Activated T-cell treated with anti-CD3 and anti-CD28 coated beads, Interleukin-2, amount 50 U/mL, for 24 hours (primary cell): ENCODE measurements at places on chromosomes 3 and 15.

- H3K36me3 ChIP-seq = no peaks in the 10 kb centered on the region
- H3K4me3 ChIP-seq = no peak overlapping the region
- H3K27me3 ChIP-seq = no peaks in the 10 kb centered on the region
- H3K27ac ChIP-seq = no peak overlapping the region
- no peaks in the 10 kb centered on the region for H3K4me1 ChIP-seq
These were observed 384.8 kb downstream of the MECOM start for GRCh38 chr3:169278667-169279066.

- no peak for DNase-seq
- no peak overlapping the region for H3K27ac ChIP-seq
- H3K4me3 ChIP-seq = no peak overlapping the region
- H3K36me3 ChIP-seq = no peaks in the 10 kb centered on the region
- H3K27me3 ChIP-seq = no peaks in the 10 kb centered on the region
- H3K4me1 ChIP-seq = no peaks in the 10 kb centered on the region
These were observed 395.5 kb upstream of the KCNMB2 start for GRCh38 chr3:178140531-178141304.

- no peaks in the 10 kb centered on the region for H3K27me3 ChIP-seq
- H3K4me3 ChIP-seq = no peak overlapping the region
- peak; percentile 15 for DNase-seq
- peaks cover 5% of the 10 kb centered on the region for H3K36me3 ChIP-seq
- peaks cover 39% of the 10 kb centered on the region for H3K4me1 ChIP-seq
These were observed 143.3 kb downstream of the KLF13 start for GRCh38 chr15:31469786-31470525.

- no peak for DNase-seq
- H3K4me3 ChIP-seq = no peak overlapping the region
- no peaks in the 10 kb centered on the region for H3K36me3 ChIP-seq
- no peaks in the 10 kb centered on the region for H3K4me1 ChIP-seq
- H3K27ac ChIP-seq = no peak overlapping the region
These were observed 57.8 kb upstream of the ETV5 start for GRCh38 chr3:186166491-186167288.

GRCh38 chr3:70231266-70231701, 81.2 kb downstream of the MDFIC2 start:
- no peaks in the 10 kb centered on the region for H3K36me3 ChIP-seq
- DNase-seq = no peak
- no peaks in the 10 kb centered on the region for H3K4me1 ChIP-seq
- H3K27ac ChIP-seq = no peak overlapping the region

GRCh38 chr3:141080431-141080830, 29.3 kb downstream of the SPSB4 start:
- peaks cover 9% of the 10 kb centered on the region for H3K4me1 ChIP-seq
- H3K36me3 ChIP-seq = no peaks in the 10 kb centered on the region
- no peak overlapping the region for H3K4me3 ChIP-seq
- H3K27me3 ChIP-seq = peaks cover 5% of the 10 kb centered on the region

- no peak for DNase-seq
- peaks cover 63% of the 10 kb centered on the region for H3K4me1 ChIP-seq
- H3K27ac ChIP-seq = peak overlapping the region; percentile 64
- H3K27me3 ChIP-seq = no peaks in the 10 kb centered on the region
These were observed 49.1 kb downstream of the TRANK1 start for GRCh38 chr3:36895496-36896409.

- H3K36me3 ChIP-seq = no peaks in the 10 kb centered on the region
- peaks cover 13% of the 10 kb centered on the region for H3K27me3 ChIP-seq
- no peak overlapping the region for H3K27ac ChIP-seq
These were observed 19.1 kb downstream of the CRABP1 start for GRCh38 chr15:78359041-78359808.

GRCh38 chr3:193241716-193242115, 694 bp downstream of the PLAAT1 start:
- no peak overlapping the region for H3K4me3 ChIP-seq
- no peak for DNase-seq
- H3K27ac ChIP-seq = no peak overlapping the region

- H3K4me3 ChIP-seq = no peak overlapping the region
- H3K27me3 ChIP-seq = no peaks in the 10 kb centered on the region
These were observed 122.4 kb downstream of the UBE2E2 start for GRCh38 chr3:23325466-23326065.

- H3K36me3 ChIP-seq = no peaks in the 10 kb centered on the region
- H3K4me1 ChIP-seq = no peaks in the 10 kb centered on the region
These were observed 262.9 kb downstream of the ZIC1 start for GRCh38 chr3:147672035-147672434.

DNA sequence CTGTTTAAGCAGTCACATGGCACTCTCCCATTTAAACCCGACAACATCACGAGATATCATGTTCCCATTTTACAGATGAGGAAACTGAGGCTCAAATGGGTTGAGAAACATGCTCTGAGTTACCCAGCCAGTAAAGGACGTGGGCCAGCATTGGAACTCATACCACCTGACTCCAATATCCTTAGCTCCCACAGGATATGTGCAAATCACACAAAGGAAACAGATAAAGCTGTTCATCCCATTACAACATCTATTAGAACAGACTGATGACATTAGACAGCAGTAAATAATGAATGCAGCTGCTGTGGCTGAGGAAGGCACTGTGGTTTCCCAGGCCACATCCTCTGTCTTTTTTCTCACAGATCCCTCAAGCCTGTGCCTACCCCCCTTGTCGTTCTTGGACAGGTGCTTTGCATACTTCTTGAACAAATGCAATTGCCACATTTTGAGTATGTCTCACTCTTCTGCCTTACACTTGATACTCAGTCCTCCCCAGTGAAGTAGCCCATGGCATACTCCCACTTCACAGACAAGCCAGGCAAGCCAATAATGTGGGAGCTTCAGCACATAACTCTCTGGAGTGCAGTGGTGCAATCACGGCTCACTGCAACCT, 17.7 kb downstream of the FRMD4B start:
- H3K4me3 ChIP-seq = no peak overlapping the region
- no peaks in the 10 kb centered on the region for H3K36me3 ChIP-seq
- no peak for DNase-seq
- H3K4me1 ChIP-seq = peaks cover 28% of the 10 kb centered on the region
- peaks cover 8% of the 10 kb centered on the region for H3K27me3 ChIP-seq

DNA sequence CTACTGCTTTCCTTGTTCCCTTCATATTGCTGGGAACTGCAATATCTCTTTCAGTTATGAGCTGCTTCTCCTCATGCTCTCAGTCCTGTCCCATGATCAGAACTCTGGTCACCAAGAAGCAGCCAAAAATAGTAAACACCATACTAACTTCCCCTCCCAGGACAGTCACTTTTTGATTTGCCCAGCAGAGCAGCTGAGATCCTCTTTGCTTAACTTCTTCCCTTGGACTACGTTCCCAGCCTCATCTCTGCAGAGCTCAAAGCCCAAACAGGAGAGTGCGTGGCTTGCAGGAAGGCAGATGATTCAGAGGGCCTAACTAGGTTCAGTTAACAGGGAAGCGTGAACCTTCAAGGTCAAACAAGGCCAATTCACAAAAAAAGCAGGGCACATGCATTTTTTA, 153.2 kb downstream of the CTNNB1 start:
- H3K27ac ChIP-seq = no peak overlapping the region
- H3K36me3 ChIP-seq = no peaks in the 10 kb centered on the region
- no peaks in the 10 kb centered on the region for H3K27me3 ChIP-seq
- H3K4me1 ChIP-seq = peaks cover 3% of the 10 kb centered on the region
- no peak for DNase-seq
- H3K4me3 ChIP-seq = no peak overlapping the region
